Foreskin keratinocyte (primary cell): ENCODE measurements at places on chromosomes 1 and 21. TPM values are rescaled to one million over a fixed set of nuclear protein-coding genes. Genes with fewer than 3 reads are reported as not detected.

The SPRR2A gene
- total RNA-seq: 3.5 and 8.1 TPM in 2 replicates

DNA sequence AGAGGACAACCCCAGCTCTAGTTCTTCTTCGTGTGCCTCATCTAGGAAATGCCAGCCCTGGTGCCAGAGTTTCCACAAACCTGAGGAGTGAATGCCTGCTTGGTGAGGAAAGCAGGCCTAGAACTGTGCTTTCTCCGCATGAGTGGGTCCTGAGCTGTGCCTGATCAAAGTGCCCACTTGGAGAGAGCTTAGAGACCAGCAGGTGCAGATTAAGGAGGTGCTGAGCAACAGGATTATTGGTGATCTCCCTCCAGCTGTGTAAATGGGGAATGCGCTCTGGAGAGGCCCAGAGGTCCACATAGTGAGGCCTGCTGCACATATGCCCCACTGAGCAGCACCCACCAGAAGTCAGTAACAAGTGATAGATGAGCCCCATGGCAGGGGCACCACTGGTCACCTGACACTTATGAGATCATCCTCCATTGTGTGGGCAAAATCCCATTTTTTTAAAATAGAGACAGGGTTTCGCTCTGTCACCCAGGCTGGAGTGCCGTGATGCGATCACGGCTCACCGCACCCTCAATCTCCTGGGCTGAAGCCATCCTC is 127.2 kb upstream of the ZC3H12A start:
- DNase-seq: no peak

The LMOD1 gene
- not detected in 2 replicates for total RNA-seq

GRCh38 chr1:147223740-147224615 is 1.2 kb downstream of the FMO5 start:
- DNase-seq: no peak

The MX2 gene
- 16.7 and 43.2 TPM in 2 replicates for total RNA-seq

The PRDM16 gene
- total RNA-seq: 0.04 TPM in 1 of 2 replicates, not detected in the other

- no peak for DNase-seq
These were observed 12.7 kb upstream of the FOXE3 start for GRCh38 chr1:47403321-47403910.

The GPA33 gene
- not detected in 2 replicates for total RNA-seq

DNA sequence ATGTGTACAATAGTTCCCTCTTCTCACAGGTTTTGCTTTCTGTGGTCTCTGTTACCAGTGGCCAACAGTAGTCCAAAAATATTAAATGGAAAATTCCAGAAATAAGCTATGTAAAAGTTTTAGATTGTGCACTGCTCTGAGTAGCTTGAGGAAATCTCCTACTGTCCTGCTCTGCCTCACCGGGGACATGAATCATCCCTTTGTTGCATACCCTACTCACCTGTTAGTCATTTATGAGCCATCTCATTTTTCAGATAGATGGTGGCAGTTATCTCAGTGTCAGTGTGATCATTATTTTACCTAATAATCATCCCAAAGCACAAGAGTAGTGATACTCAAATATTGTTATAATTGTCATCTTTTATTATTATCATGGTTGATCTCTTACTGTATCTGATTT is 688.1 kb downstream of the PLA2G4A start:
- peak; percentile 46 for DNase-seq

- DNase-seq: no peak
These were observed 16.6 kb upstream of the CLCA4 start for GRCh38 chr1:86530211-86530845.

The NFASC gene
- 0.41 and 1.3 TPM in 2 replicates for total RNA-seq

The COL6A2 gene
- 0.04 and 0.17 TPM in 2 replicates for total RNA-seq

The NID1 gene
- 8.5 and 17.5 TPM in 2 replicates for total RNA-seq

The OPRD1 gene
- not detected in 2 replicates for total RNA-seq

The PAPPA2 gene
- 0.21 and 2.8 TPM in 2 replicates for total RNA-seq

DNA sequence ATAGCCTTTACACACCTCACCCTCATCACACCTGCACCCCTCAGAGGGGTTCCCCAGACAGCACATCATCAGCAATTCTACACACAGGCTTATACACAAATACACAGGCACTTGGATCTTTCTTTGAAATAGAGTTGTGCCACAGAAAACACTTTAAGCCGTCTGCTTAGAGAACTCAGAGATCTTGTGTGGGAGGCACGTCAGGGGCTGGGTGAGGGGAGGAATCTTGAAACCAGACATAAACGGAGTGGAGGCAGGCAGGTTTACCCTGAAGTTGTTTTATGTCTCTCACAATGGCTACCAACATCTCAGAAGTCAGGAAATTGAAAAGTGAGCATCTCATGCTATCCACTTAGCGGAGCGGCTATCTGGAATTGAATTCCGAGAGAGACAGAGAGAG is 151.9 kb upstream of the GJB5 start:
- DNase-seq: no peak

DNA sequence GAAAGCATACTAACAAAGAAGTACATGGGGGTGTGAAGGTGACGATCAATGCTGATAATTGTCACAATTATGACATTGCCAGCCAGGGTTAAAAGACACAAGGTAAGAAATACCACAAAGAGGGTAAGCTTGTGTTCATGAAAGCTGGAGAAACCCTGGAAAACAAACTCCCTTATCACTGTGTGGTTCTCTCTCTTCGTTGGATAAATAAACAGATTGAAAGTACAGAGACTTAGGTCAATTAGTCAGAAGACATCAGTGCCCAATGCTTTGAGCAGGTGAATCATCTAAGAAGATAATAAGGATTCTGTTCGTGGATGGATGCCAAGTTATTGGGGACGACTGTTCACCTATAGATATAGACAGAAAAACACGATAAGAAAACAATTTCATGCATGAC is 22.4 kb upstream of the FCER1A start:
- DNase-seq: no peak

The CCDC181 gene
- not detected in 2 replicates for total RNA-seq

The SLC50A1 gene
- total RNA-seq: 63.0 and 65.0 TPM in 2 replicates

The ZNF593OS gene
- not detected in 2 replicates for total RNA-seq

- peak; percentile 29 for DNase-seq
These were observed 116.3 kb upstream of the CACYBP start for GRCh38 chr1:174883409-174883808.

DNA sequence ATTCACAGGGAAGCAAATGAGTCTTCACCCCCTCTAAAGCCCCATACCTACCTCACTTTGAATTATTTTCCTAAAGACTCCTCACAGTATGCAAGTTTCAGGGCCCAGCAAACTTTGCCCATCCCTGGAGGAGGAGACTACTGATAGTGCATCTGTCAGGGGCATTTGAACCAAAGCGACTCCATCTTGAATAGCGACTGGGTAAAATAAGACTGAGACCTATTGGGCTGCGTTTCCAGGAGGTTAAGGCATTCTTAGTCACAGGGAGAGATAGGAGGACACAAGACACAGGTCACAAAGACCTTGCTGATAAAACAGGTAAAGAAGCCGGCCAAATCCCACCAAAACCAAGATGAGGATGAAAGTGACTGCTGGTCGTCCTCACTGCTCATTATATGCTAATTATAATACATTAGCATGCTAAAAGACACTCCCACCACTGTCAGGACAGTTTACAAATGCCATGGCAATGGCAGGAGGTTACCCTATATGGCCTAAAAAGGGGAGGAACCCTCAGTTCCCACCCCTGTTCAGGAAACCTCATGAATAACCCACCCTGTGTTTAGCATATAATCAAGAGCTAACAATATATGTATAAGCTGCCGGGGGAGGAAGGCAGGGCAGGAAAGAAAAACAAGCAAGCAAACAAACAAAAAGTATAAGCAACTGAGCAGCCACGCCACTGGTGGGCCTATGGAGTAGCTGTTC is 3.3 kb upstream of the PKNOX1 start:
- DNase-seq: no peak

DNA sequence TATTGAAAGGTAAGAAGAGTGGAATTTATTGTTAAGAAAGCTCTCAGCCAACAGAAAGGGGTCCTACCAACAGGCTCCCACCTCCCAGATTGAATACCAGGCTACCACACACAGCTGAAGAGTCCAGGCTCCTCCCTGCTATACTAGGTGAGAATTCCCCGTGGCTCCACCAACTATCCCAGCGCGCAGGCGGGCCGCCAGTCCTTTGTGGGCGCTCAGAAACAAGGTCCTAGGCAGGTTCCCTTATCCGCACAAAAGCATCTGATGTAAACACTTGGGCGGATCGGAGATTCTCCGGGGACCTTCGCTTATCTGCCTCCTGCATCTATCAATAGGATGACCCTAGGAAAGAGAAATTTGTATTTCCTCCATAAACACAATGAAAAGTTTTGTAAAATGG is 423.9 kb upstream of the ADGRL4 start:
- DNase-seq: no peak

DNA sequence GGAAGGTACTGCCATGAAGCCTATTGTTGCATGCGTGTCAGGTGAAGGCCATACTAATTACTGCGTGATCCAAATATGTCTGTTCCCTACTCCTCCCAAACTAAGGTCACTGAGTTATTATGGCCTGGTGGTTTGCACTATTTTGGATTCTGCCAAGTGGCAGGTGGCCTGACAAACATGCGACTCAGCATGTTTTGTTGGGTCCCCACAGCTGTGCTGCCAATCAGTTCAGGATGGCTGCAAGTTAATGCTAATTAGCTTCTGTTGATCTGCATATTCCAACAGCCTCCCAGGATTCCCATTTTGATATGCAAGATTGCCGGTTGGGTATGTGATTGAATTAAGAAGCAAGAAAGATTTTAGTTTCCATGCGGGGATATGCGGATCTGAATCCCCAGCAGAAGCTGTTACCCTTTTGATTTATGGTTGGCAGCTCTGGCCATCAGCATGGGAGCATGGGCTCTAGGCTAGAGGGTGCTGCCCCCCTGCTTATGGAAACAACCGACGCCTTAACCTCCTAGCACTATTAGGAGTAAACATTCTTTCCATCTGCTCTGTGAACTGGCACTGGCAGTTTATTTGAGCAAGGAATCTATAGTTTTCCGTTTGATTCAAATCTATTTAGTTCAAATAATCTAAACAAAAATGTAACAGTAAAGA is 429.8 kb upstream of the C1orf87 start:
- no peak for DNase-seq

The SPATA21 gene
- not detected in 2 replicates for total RNA-seq

GRCh38 chr1:6904476-6905170 is 119.4 kb downstream of the CAMTA1 start:
- peak; percentile 33 for DNase-seq

The BMP8B gene
- total RNA-seq: 0.04 and 0.10 TPM in 2 replicates

The CDC42SE1 gene
- 107 and 114 TPM in 2 replicates for total RNA-seq

DNA sequence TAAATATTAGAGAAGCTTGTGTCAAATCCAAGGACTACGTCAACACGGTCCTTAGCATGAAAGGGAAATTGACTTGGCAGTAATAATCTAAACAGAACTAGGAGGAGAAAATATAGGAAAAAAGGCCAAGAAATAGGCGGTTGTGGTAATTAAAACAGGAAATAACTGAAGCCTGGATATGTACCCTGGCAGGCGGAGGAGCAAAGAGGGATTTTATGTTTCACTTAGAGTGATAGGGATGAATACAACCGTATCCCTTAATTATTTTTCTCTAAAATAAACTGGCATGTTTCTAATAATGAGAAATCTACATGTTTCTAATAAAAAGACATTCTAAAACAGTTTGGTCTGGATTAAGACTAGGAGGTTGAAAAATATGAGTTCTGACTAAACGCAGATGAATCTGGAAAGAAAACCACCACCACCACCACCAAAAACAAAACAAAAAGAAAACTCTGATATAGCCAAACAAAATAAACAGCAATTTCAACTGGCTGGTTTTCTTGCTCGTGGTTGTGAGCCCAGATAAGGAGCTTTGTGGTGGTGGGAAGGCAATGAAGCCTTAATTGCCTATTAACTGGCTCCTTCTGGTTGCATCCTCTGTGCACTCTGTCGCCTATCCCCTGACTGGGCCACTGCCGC is 334.2 kb upstream of the SNX7 start:
- no peak for DNase-seq
